ENCODE measurements at places on chromosomes 2 and 18. TPM values are rescaled to one million over a fixed set of nuclear protein-coding genes. Genes with fewer than 3 reads are reported as not detected.

- DNase-seq = no peak
Observed at GRCh38 chr18:44841221-44841620, 160.5 kb downstream of the SETBP1 start.

DNA sequence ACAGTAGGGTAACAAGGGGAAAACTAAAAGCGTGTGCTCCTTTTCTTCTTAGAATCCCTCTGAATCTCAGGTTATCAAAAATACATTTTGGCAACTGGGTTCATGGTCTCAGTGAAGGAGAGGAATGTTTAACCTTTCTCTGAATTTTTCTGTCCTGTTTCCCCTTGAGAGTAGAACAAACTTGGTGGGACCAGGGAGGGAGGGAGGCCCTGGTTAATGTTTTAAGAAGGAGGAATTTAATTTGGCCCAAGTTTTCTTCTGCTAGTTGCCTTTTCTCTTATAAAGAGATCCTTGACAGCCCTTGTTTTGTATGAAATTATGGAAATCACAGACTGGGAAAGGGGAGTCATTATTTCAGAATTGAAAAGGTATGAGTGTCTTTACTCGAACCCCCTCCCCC is 12.2 kb upstream of the POU3F3 start:
- no peak for DNase-seq

- no peak for DNase-seq
Observed at GRCh38 chr2:82837588-82838304, 1621.3 kb downstream of the SUCLG1 start.

The TCF23 gene
- not detected for total RNA-seq

The GALNT3 gene
- 27.7 TPM for total RNA-seq
